Body of pancreas (tissue), 4 donors: ENCODE measurements at places on chromosomes 2 and 18. TPM values are rescaled to one million over a fixed set of nuclear protein-coding genes. Genes with fewer than 3 reads are reported as not detected.

- peak; percentile 89 for DNase-seq
These were observed 7.5 kb downstream of the SERTAD2 start for GRCh38 chr2:64646007-64646880.

- peak; percentile 57 for DNase-seq
These were observed 30.9 kb downstream of the MBP start for GRCh38 chr18:77101410-77102258.

GRCh38 chr2:200279857-200280256 lies 26.6 kb upstream of the SPATS2L start:
- DNase-seq: no peak

DNA sequence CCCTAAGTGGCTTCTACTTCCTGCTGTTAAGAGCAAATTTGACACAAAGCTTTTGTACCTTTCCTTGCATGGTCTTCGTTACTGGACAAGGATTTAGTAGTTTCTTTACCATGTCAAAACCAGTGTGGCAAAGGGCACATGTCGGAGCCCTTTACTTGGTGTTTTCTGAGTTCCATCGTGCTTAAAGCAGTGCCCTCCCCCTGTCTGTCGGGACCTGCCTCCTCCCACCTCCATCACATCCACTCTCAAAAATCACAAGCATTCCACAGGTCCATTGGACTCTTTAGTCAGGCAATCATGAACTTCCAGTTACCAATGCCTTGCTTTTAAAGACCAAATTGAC lies 763 bp downstream of the CCDC141 start:
- DNase-seq: no peak

DNA sequence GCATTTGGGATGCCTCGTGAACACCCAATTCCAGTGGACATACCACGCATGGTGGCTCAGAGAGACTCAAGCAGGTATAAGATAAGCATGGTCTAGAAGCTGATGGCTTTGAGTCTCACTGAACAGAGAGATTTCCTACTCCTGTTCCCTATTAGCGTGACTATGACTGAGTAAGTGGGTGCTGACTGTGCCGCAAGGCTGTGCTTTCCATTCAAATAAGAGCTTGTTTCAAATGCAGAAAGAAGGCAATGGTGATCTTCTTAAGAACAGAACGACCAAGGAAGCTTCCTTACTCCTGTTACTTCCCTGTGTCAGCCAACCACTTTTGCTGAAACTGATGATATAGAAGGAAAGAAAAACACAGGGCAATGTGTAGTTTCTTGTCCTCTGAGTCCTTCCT lies 63.5 kb upstream of the IGFBP2 start:
- DNase-seq: no peak

DNA sequence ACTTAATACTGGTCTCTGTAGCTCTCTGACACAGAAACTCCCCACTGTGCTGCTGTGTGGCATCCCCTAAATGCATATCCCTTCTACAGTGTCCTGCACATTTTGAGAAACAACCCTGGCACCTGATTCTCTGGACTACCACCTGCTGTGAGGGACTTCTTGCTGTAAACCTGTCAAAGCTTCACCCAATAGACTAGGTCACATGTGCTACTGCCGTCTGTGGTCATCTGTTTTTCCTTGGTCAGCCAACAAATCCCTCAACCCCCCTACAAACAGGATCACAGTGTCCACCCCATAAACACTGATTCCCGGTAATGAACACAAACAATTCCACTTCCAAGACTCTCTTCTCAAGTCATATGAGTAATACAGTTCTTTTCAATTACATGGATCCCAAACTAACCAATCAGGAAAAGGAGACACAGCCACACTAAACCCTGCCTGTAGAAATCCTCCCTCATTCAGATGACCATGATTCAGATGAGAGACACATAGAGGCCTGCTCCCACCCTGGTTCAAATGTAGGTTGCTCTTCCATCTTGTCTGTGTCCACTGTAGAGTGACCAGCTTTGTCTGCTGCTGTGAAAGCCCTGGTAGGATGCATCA lies 1157.4 kb downstream of the RPIA start:
- no peak for DNase-seq

Gene FAM124B
- not detected for total RNA-seq

Gene ARL4C
- 7.8 TPM for total RNA-seq

Gene ARHGAP28
- 16.3 TPM for total RNA-seq
